ENCODE measurements at places on chromosomes 5 and 9.

- ATAC-seq, result no peak
Measured at GRCh38 chr5:151105561-151105960, 24.7 kb upstream of the TNIP1 start.

DNA sequence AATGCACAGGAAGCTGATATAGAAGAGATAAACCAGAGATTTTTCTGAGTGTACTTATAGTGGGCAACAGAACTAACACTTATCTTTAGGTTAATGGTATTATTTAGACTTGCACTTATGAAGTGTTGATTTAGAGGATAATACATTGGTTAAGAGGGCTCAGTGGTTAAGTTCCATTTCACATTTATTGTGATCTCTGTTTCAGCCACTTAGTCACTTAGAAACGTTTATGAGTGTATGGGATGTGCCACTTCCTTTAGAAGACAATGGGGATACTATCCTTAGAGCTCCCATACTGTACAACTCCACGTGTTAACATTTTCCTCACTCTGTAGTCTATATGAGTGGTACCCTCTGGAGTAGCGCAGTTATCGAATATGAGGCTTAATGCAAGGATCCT, 57.5 kb downstream of the PIP5K1B start:
- no peak for ATAC-seq

- peak; percentile 84 for ATAC-seq
Measured at GRCh38 chr5:1174122-1174936, 27.1 kb upstream of the SLC6A19 start.

- no peak for ATAC-seq
Measured at GRCh38 chr5:71810471-71811195, 91.6 kb downstream of the CARTPT start.

DNA sequence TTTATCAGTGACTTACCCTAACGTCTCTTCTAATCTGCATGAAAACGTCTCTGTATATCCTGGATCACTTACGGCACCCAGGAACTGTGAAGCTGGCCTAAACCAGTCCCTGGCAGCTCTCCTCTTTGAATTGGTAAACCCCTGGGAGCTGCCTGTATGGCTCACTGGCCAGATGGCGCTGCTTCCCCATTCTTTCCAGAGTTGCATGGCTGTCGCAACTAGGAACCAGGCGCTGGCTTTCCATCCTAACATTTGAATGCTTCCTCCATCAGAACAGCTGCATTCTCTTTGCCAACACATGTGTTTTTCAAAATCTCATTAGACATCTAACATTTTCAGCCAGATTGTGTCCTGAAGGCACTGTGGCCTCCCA, 8.0 kb upstream of the PCA3 start:
- ATAC-seq, result peak; percentile 35

DNA sequence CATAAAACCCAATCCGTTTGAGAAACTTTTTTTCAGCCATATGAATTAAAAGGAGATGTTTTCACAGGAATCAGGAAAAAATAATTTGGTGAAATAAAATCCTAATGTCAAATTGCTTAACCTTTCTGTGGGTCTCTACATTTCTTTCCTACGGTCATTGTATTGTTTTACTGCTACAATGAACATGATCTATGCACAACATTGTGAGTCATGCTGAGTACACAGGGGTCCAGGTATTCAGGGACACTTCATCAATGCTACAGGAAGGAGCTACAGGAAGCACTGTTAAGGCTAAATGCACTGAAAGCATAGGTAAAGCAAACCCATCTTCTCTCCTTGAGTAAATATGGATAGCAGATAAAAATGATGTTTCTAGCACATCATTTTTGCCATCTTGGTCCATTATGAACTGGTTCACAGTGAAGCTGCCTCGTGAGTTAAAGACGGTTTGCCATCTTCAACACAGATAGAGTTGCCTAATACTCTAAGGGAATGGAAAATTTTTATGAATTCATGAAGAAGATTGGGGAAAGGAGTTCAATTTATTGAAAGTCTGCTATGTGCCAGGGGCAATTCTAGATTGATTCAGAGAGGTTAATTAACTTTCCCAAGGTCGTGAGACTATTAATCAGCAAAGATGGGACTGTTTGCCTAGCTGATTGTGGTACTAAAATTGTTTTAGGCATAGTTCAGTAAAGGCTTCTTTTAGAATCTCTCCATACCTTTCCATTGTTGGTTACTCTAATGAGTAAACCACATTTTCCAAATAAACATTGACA, 85.5 kb downstream of the DIRAS2 start:
- ATAC-seq, result no peak

DNA sequence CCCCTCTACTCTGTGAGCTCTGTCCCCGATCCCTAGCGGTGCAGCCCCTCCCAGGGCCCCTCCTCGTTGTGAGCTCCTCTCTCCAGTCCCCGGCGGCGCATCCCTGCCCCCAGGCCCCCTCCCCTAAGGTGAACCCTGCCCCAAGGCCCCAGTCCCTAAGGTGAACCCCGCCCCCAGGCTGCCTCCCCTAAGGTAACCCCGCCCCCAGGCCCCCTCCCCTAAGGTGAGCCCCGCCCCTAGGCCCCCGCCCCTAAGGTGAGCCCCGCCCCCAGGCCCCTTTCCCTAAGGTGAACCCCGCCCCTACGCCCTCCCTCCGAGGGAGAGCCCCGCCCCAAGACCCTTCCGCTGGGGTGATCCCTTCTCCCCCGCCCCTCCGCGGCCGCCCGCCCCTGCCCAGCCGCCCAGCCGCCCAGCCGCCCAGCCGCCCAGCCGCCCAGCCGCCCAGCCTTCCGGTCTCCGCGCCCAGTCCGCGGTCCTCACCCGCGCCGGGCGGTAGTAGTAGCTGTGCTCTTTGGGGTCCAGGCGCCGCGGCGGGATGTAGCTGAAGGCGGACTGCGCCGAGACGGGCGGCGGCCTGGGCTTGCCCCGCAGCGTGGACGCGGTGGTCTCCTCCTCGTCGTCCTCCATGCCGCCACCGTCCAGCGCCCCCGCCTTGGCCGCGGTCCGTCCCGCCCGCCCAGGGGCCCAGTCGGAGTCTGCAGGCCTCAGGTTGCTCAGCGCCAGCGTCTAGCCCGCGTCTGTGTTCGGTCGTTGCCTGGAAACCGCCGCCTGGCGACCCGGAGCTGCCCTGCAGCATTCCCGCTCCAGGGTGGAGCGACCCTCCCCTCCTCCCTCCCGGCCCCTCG, at the start of gene CFAP90:
Gene CFAP90, minus strand, starts transcription at position 739 of the 845 bp plus-strand sequence. Its CDS starts 112 bp downstream, at position 627.
- peak; percentile 48 for ATAC-seq

DNA sequence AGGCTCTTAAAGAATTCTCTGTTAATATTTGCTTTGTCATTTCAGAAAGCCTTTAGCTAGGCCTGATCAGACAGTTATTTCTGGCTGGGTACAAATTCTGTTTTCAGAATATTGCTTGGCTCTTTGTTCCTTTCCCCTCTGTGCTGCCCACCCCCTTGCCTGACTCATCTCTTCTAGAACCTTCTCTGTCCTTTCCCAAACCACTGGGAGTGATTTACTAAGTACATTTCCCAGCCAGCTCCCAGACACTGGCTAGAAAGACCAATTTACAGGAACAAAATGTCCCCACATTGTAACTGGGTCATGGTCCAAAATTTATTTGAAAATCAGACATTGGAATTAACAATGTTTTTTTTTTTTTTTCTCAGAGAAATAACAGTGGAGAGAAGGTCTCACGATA, 133.1 kb upstream of the MAP1B start:
- peak; percentile 74 for ATAC-seq

- no peak for ATAC-seq
Measured at GRCh38 chr5:153459051-153459743, 31.3 kb upstream of the GRIA1 start.
